Fibroblast of gingiva (primary cell): ENCODE measurements at places on chromosomes 4 and X.
A peak's percentile ranks its signal among the peaks of the same experiment; 100 is the strongest.

GRCh38 chr4:22237155-22237751 lies 278.6 kb downstream of the ADGRA3 start:
- DNase-seq = no peak

DNA sequence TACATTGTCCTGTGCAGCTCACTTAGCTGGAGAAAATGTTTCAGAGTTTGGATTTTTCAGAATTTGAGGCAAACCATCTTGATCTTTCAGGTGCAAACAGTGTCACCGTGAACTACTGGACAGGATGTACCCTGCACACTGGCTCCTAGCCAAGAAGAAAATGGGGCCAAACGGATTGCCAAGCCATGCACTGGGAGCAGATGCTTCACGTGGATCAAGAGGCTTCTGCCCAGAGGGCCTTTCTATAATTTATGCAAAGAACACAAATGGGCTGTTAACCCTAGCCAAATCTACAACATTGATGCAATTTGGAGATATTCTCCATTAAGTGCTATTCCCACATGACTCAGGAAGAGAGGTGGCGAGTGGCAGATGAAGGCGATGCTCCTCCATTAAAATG lies 46.9 kb upstream of the ATP8A1 start:
- DNase-seq = no peak

- peak; percentile 4 for DNase-seq
Measured at GRCh38 chrX:151754047-151754429, 19.5 kb downstream of the CNGA2 start.

GRCh38 chrX:66014556-66014955 lies 25.3 kb downstream of the VSIG4 start:
- DNase-seq = no peak

DNA sequence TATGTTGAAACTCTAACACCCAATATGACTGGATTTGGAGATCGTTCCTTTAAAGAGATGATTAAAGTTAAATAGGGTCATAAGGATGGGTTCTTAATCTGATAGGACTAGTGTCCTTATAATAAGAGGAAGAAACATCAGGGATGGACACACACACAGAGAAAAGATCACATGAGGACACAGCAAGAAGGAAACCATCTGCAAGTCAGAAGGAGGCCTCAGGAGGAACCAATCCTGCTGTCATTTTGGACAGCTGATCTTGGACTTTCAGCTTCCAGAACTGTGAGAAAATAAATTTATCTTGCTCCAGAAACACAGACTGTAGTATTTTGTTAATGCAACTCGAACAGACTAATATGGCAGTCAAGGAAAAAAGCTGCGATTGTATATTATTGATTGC lies 631.5 kb downstream of the PCDH7 start:
- DNase-seq = no peak

DNA sequence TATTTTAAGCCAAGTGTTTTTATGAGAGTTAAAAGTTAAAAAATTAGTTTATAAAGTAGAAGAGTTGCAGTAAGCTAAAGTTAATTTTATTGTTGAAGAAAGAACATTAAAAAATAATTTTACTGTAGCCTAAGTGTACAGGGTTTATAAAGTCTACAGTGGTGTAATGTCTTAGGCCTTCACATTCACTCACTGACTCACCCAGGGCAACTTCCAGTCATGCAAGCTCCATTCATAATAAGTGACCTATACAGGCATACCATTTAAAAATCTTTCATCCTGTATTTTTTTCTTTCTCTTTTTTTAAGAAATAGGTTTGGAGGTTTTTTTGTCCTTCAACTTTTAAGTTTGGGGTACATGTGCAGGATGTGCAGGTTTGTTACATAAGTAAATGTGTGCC lies 87.9 kb upstream of the NR3C2 start:
- no peak for DNase-seq

GRCh38 chr4:124432500-124432899 lies 280.0 kb downstream of the ANKRD50 start:
- no peak for DNase-seq

- DNase-seq = no peak
Measured at GRCh38 chr4:85913931-85914694, 439.2 kb downstream of the ARHGAP24 start.

DNA sequence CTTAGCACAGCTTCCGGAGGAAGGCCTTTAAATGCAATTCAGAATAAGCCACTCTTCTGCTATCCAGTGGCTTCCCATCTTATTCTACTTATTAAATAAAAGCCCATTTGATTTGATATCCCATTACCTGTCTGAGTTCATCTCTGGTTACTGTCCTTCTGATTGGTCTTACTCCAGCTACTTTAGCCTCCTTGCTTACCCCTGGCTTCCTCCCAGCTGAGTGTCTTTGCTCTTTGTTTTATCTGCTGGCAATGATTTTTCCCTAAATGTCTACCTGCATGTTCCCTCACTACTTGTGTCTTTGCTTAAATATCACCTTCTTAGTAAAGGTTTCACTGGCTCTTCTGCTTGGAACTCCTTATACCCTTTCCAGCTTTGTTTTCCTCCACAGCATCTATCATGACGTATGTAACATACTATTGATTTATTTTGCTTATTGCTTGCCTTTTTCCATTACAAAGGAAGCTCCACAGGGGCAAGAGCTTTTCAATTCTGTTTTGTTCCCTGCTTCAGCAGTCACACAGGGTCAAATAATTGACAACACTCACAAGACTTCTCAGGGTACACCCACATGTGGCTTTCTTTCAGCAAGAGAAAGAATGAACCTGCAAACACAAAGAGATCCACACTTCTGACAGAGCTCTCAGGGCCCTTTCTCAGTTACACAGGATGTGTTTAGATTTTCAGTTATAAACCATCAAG lies 63.8 kb downstream of the TBC1D19 start:
- no peak for DNase-seq

DNA sequence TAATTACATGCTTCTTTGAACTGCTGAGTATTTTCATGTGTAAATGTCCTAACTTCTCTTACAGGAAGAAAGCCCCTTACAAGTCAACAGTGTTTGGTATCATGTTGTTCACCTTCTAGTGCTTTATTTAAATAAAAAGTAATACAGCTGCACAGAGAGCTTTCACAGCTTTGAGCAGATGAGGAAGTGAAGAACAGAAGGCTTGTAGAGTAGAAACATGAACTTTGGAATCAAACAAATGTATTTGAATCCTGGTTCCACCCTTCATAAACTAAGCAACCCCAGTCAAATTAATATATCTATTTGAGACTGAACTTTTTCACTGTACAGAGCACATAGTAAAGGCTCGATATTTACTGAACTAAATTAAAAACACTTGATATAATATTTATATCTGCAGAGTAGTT lies 120.5 kb downstream of the CAMK2D start:
- no peak for DNase-seq

DNA sequence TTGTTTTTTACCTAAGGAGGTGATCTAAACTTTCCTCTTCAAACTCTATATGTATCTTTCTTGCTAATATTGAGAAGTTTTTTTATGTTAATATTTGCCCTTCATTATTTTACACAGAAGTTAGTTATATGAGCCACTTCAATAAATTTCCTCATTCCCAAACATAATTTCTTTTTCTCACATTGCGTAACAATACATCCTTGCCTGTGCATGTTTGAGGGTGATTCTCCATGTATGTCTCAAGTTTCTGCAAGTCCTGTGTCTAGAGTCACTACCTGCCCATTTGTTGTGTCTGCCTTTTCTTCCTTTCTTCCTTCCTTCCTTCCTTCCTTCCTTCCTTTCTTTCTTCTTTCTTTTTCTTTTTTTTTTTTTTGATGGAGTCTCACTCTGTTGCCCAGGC lies 2057.9 kb downstream of the PCDH7 start:
- DNase-seq = no peak

DNA sequence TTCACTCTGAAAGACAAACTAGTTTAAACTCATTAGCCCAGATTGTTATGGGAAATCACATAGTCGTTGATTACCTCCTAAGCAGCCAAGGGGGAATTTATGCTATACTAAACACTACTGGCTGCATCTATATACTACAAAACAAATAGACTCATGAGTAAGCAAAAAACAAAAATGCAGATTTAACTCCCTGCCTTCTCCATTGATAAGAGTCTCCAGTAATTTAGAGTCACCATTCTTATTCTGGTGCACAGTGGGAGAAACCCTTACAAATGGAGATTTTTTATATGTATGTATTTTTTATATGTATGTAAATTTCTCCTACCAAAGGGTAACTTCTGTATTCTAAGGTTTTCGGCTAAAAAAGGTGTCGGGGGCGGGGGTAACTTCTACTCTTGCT lies 126.6 kb downstream of the PLS3 start:
- DNase-seq = no peak

DNA sequence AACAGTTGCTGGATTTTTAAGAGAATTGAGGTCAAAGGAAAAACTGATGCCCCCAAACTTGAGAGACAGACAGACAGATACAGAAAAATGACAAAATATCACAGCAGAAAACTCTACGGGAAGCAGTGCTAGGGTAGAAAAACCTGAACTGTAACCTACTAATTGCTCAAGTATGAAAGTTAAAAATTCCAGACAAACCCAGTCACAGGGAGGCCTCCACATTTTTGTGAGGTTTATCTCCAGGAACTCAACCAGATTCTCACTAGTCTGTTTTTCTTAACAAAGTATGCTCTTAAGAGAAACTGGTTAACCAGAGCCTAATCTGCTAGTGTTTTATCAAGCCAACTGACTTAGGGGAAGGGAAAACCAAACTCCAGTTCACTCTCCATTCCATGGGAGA lies 19.9 kb upstream of the PPP3CA start:
- DNase-seq = peak; percentile 73

DNA sequence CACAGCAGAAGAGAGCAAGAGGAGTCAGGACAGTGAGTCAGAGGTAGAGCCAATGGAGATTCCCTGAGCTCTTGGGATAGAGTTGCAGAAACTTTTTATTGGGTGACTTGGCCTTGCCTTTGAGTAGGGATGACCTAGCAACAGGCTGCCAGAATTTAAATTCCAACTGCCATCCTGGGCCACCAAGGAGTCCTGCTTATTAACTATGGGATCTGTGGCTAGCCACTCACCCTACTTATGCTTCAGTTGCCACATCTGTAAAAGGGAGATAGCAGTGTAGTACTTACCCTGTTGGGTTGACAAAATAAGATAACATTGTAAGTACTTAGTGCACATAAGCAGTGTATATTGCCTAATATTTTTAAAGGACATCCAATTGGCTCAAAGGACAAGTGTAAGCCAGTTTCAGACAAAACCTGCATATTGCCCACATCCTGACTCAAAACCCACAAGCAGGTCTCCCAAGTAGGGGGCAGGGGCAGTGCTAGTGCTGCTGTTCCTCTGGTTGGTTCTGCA lies 43.5 kb upstream of the TMEM164 start:
- DNase-seq = no peak

DNA sequence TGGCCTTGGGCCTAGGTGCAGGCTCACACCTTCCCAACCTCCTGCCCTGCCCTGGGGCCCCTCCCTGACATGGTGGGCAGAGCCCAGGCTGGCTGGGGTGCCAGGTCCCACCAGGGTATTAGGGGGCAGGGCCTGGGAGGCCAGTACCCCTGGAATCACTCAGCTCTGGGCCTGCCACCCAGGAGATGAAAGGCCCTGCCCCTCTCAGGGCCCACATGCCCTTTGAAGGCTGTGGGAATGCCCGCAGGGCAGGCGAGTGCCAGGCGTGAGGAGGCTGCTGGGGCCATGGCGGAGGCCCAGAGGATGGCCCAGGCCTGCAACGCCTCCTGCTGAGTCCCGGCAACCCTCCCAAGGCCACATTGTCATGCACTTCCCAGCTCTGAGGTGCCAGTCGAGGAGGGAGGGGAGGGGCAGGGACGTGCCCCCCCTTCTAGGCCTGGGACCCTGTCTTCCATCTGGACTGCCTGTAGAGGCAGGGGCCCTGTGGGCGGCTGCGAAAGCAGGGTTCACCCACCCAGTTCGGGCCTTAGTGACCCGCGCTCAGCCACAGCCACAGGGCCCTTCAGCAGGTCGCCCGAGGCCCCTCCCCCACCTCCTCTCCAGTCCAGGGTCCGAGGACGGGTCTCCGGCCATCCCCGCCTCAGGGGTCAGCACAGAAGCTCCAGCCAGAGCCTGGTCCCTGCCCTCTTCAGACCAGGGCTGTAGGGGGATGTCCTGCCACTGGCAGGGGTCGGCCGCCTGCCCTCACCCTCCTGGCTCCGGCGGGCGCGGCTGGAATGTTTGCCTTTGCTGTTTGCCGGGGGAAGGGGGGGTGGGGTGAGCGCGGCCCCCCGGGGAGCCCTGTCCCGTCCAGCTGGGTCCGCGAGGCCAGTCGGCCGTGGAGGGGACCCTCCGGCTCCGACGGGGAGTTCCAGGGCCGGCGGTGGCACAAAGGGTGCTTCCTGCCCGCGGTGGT lies 26.7 kb upstream of the FGFR3 start:
- DNase-seq = no peak

DNA sequence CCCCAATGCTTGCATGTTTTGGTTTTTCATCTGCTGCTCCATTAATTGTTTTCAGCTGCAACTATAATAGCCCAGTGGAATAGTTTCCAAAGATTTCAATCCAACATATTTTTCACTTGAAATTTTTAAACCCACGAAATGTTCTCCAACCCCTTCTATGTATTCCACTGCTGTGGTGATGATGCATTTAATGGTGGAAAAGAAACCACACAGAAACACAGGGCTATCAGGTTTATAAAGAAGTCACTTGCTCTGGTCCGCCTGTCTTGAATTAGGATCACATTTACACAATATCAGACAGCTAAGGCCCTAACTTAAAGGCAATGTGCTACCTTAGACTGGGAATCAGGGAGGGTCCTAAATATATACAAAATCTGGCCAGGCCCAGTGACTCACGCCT lies 35.0 kb downstream of the OPHN1 start:
- DNase-seq = peak; percentile 65
